ENCODE measurements at places on chromosomes 7 and 10.

- no peak for DNase-seq
- H3K36me3 ChIP-seq = no peaks in the 10 kb centered on the region
- peaks cover 24% of the 10 kb centered on the region for H3K4me1 ChIP-seq
Observed at GRCh38 chr7:22582863-22583622, 83.1 kb upstream of the STEAP1B start.

GRCh38 chr7:40147371-40148246, 12.8 kb downstream of the SUGCT start:
- H3K4me1 ChIP-seq = no peaks in the 10 kb centered on the region
- DNase-seq = no peak
- no peak overlapping the region for H3K27ac ChIP-seq
- H3K27me3 ChIP-seq = no peaks in the 10 kb centered on the region
- H3K36me3 ChIP-seq = no peaks in the 10 kb centered on the region

GRCh38 chr10:79221110-79222051, 125.9 kb upstream of the PPIF start:
- peak overlapping the region; percentile 21 for H3K27ac ChIP-seq
- H3K36me3 ChIP-seq = peaks cover 5% of the 10 kb centered on the region
- peak; percentile 38 for DNase-seq
- no peaks in the 10 kb centered on the region for H3K27me3 ChIP-seq
- no peak overlapping the region for H3K4me3 ChIP-seq

GRCh38 chr10:132953428-132953827, 11.1 kb upstream of the CFAP46 start:
- no peaks in the 10 kb centered on the region for H3K4me1 ChIP-seq
- no peaks in the 10 kb centered on the region for H3K36me3 ChIP-seq
- no peak overlapping the region for H3K4me3 ChIP-seq
- H3K27me3 ChIP-seq = peaks cover 10% of the 10 kb centered on the region
- H3K27ac ChIP-seq = no peak overlapping the region

DNA sequence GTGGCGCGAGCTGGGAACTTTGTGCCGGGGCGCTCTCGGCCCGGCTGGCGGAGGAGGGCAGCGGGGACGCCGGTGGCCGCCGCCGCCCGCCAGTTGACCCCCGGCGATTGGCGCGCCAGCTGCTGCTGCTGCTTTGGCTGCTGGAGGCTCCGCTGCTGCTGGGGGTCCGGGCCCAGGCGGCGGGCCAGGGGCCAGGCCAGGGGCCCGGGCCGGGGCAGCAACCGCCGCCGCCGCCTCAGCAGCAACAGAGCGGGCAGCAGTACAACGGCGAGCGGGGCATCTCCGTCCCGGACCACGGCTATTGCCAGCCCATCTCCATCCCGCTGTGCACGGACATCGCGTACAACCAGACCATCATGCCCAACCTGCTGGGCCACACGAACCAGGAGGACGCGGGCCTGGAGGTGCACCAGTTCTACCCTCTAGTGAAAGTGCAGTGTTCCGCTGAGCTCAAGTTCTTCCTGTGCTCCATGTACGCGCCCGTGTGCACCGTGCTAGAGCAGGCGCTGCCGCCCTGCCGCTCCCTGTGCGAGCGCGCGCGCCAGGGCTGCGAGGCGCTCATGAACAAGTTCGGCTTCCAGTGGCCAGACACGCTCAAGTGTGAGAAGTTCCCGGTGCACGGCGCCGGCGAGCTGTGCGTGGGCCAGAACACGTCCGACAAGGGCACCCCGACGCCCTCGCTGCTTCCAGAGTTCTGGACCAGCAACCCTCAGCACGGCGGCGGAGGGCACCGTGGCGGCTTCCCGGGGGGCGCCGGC, 870 bp downstream of the FZD1 start:
- no peaks in the 10 kb centered on the region for H3K27me3 ChIP-seq
- H3K4me3 ChIP-seq = peak overlapping the region; percentile 60
- DNase-seq = peak; percentile 17
- H3K36me3 ChIP-seq = no peaks in the 10 kb centered on the region
- peaks cover 26% of the 10 kb centered on the region for H3K4me1 ChIP-seq

DNA sequence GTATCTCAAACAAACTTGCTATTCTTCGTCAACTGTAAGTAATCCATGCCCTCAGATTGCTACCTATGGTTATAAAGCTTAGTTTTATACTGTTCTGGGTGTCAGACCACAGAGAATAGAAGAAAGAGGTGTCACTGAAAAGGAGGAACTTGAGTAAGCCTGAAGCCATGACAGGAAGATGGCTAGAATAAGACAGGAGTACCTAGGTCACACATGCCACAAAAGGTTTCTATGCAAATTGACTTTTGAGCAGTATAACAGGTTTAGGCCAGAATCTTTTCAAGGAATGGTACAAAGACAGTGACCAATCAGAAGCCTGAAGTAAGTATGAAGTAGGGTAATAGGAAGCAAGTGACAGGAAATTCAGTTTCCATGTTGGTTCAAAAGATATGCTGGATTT, 23.5 kb downstream of the FBXW4 start:
- H3K27ac ChIP-seq = no peak overlapping the region
- no peak overlapping the region for H3K4me3 ChIP-seq
- H3K27me3 ChIP-seq = no peaks in the 10 kb centered on the region
- H3K4me1 ChIP-seq = no peaks in the 10 kb centered on the region

DNA sequence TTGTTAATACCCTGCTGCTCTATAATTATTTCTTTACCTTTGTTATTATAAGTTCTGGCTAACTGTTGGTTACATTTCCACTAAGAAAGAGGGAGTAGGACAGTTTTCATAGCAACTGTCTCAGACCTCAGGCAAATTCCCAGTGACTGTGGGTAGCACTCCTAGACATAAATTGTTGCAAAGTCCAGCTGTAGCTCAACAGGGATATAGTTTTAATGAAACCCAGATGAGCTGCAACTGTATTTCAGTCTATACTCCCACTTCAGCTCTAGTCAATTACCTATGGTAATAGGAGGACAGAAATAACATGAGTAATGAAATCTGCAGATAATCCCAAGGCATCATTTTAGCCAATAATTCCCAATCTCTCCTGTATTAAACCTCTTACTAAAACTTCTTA, 103.0 kb upstream of the SEMA3A start:
- no peak overlapping the region for H3K4me3 ChIP-seq
- no peaks in the 10 kb centered on the region for H3K4me1 ChIP-seq
- no peak for DNase-seq
- H3K27ac ChIP-seq = no peak overlapping the region
- no peaks in the 10 kb centered on the region for H3K36me3 ChIP-seq

DNA sequence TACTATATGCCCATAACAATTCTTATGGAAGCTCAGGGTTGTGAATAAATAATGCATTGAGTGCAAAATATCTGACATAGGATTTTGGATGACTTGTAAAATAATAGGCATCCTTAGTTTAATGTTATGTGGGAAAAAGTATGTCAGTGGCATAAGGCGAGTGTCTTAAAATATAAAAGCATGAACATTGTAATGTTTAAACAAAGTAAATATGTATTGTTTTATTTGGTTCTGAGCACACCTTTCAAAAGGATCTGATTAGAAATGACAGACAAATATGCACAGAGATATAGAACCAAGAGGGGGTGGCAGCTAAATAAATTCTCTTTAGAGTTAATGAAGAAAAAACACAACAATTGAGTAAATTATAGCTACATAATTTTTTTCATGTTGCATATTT, 51.3 kb upstream of the FOXP2 start:
- no peaks in the 10 kb centered on the region for H3K36me3 ChIP-seq
- no peaks in the 10 kb centered on the region for H3K27me3 ChIP-seq
- H3K4me3 ChIP-seq = no peak overlapping the region
- no peaks in the 10 kb centered on the region for H3K4me1 ChIP-seq
- no peak for DNase-seq

GRCh38 chr7:112853422-112853821, 63.2 kb upstream of the TMEM168 start:
- H3K27ac ChIP-seq = no peak overlapping the region
- DNase-seq = no peak
- H3K27me3 ChIP-seq = no peaks in the 10 kb centered on the region
- H3K36me3 ChIP-seq = no peaks in the 10 kb centered on the region
- H3K4me1 ChIP-seq = no peaks in the 10 kb centered on the region

GRCh38 chr10:60073397-60073780, 167.0 kb upstream of the CCDC6 start:
- no peaks in the 10 kb centered on the region for H3K4me1 ChIP-seq
- H3K27me3 ChIP-seq = no peaks in the 10 kb centered on the region
- H3K4me3 ChIP-seq = no peak overlapping the region
- DNase-seq = no peak

DNA sequence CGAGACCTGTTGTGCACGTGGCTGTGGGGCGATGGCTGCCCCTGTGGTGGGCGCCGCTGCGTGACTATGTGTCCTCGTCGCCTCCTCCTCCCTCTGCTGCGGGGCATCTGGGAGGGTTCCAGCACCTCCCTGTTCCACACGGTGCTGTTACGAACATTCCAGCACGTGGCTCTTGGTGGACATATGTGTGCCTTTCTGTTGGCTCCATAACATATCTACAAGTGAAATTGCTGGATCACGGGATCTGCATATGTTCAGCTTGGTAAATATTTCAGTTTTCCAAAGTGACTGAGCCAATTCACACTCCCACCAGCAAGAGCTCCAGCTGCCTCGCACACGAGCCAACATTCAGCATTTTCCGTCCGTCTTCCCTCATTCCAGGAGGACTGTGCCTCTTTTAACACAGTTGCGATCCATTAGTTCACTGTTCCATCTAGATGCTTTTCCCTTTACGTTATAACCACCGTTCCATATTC, 25.1 kb downstream of the SNX8 start:
- no peak overlapping the region for H3K4me3 ChIP-seq
- H3K27me3 ChIP-seq = no peaks in the 10 kb centered on the region

GRCh38 chr7:41973202-41973730, 263.7 kb downstream of the GLI3 start:
- no peak for DNase-seq
- H3K27me3 ChIP-seq = no peaks in the 10 kb centered on the region
- H3K4me3 ChIP-seq = no peak overlapping the region

GRCh38 chr10:124124123-124124768, 30.8 kb upstream of the CHST15 start:
- no peaks in the 10 kb centered on the region for H3K27me3 ChIP-seq
- H3K27ac ChIP-seq = no peak overlapping the region
- no peak overlapping the region for H3K4me3 ChIP-seq
- no peak for DNase-seq
- H3K4me1 ChIP-seq = no peaks in the 10 kb centered on the region

DNA sequence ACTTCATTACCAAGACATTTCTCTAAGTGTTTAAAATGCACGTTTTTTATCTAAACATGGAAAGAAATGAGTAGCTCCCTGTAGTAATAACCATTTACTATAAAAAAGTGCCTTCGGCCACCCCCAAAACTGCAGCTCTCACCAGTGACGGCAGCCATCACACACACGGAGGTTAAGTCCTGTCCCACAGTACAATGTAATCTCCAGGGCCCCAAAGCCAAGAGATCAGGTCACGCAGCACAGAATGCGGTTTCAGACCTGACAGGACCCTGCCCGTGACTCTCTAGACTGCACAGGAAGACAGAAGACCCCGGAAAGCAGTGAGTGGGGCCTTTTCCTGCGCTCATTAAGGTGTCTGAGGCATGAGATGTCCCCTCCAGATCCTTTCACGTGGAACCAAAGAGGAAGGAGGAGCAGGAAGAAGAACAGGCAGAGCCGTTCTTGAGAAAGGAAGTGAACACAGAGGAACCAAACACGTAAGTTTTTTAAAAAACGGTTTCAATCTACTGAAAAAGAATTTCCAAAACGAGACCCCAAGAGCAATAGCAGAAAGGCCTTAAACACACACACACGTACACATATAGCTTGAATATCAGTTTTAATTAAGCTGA, 125.7 kb downstream of the ZMYND11 start:
- no peak for DNase-seq
- peaks cover 8% of the 10 kb centered on the region for H3K36me3 ChIP-seq
- H3K4me3 ChIP-seq = no peak overlapping the region
- no peaks in the 10 kb centered on the region for H3K4me1 ChIP-seq
- H3K27ac ChIP-seq = no peak overlapping the region

- no peaks in the 10 kb centered on the region for H3K36me3 ChIP-seq
- H3K4me1 ChIP-seq = no peaks in the 10 kb centered on the region
- no peak for DNase-seq
- no peak overlapping the region for H3K4me3 ChIP-seq
Observed at GRCh38 chr10:81414038-81414437, 461.0 kb upstream of the NRG3 start.

DNA sequence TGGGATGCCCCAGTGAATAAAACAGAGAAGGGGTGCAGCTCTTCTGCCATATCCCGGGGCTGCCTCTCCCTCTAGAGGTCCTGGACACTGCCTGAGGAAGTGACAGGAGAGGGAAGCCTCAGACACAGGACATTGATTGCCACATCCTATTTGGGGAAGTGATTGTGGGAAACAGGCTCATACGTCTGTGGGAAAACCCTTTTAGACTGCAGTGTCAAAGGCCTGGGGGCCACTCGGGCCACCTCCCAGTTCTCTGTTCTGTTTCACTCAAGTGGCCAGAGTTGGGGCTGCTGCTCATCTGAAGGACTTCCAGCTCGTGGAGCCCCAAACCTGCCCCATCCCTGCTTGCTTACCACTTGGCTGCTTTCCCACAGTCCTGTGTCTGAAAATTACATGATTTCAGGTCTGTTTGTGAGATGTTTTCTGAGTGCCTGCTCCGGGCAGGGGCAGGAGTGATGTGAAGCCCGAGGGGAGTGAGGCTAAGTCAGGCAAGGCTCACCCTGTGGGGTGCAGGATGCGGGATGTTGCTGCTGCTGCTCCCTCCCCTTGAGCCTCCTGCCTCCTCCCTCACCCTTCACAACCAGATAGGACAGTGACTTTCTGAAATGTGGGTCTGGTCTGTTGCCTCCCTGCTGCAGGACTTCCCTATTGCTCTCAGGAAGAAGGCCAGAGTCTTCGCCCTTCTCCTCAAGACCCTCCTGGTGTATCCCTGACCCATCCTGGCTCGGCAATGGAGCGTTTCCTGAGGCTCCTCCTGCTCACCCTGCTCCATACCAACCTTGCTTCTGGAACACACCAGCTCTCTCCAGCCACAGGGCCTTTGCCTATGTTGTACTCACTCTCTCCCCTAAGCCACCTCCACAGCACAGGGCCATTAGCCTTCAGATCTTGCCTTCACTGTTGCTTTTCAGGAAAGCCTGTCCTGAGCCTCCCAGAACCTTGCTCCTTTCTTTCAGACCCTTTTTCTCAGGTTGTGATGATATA, 58.4 kb downstream of the NEURL1 start:
- H3K27me3 ChIP-seq = no peaks in the 10 kb centered on the region
- H3K4me1 ChIP-seq = peaks cover 10% of the 10 kb centered on the region
- no peaks in the 10 kb centered on the region for H3K36me3 ChIP-seq
- no peak overlapping the region for H3K27ac ChIP-seq

GRCh38 chr7:16203065-16203464, 218.3 kb downstream of the CRPPA start:
- no peaks in the 10 kb centered on the region for H3K27me3 ChIP-seq
- H3K4me3 ChIP-seq = no peak overlapping the region
- no peaks in the 10 kb centered on the region for H3K4me1 ChIP-seq

- H3K4me3 ChIP-seq = no peak overlapping the region
- DNase-seq = no peak
- H3K27me3 ChIP-seq = no peaks in the 10 kb centered on the region
Observed at GRCh38 chr10:35204650-35205319, 78.1 kb downstream of the CREM start.
